Stimulated activated CD4-positive, alpha-beta T cell treated with anti-CD3 and anti-CD28 coated beads, Interleukin-1b, Interleukin-23, amount 100 ng/mL, for 1 hour (primary cell): ENCODE measurements at places on chromosomes 16 and 17.
A peak's percentile ranks its signal among the peaks of the same experiment; 100 is the strongest.

DNA sequence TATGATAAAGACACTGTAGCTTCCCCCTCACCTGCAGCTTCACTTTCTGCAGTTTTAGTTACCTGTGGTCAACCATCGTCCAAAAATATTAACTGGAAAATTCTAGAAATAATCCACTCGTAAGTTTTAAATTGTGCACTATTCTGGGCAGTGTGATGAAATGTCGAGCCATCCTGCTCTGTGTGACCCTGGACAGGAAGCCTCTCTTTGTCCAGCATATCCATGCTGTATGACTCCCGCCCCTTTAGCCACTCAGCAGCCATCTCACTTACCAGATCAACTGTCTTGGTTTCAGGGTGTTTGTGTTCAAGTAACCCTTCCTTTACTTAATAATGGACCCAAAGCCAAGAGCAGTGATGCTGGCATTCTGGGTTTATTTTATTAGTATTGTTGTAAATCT lies 56.1 kb downstream of the SIAH1 start:
- no peak for DNase-seq

GRCh38 chr16:20612551-20613480 lies 36.6 kb upstream of the ACSM2B start:
- no peak for DNase-seq

DNA sequence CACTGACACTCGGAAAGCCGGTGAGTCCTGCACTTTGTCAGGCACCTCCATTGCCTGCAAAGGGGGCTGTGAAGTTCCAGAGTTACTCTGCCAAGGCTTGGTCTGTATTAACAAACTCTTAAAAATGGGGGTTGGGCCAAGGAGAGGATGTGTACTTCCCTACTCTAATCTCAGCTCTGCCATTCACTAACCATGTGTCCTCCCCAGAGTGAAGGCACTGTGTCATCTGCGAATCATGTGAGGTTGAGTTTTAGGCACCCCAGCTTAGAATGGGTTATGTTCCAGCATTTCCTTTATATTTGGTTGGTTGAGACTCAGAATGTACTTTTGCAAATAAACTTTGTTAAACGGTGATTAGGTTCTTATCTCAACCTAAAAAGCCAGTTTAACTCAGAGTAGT lies 24.9 kb downstream of the ERCC4 start:
- DNase-seq, result no peak

GRCh38 chr16:30567160-30567990 lies 4.1 kb downstream of the ZNF688 start:
- peak; percentile 22 for DNase-seq

DNA sequence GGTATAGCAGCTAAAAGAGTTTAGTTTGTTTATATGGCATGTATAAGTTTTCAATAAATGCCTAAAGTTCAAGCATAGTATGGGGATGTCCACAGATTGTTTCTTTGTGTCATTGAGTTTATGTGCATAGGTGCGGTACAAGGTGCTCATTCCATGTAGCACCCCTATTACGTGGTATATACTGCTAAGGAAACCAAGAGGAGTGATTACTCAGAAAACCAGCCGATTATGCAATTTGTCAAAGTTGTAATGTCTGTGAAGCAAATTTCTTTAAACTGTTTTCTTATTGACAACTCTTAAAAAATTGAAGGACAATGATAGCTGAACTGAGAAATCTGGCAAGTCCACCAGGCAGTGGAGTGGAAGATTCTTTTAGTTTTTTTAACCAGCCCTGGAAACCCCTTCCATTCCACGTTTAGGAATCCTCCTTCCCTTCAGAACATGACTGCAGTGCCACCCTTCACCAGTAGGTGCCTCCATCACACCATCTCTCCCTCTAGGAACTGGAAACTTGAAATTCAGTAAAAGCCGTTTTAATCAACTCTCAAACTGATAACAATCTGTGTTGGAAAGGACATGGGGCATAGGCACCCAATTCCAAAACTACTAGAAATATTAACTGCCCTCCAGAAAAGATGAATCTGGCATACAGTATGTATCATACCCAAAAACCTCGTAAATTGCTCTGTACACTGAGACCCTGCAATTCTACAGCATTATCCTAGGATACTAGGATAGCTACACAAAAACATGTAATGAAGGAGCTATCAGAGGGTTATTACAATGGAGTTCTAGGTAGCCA lies 43.5 kb downstream of the REXO5 start:
- peak; percentile 28 for DNase-seq

- no peak for DNase-seq
Observed at GRCh38 chr16:57536306-57537193, at the start of gene CCDC102A. Gene CCDC102A, minus strand, starts transcription at chr16:57536571. Its CDS starts 7,394 bp downstream, at chr16:57529177.

GRCh38 chr16:60259956-60260355 lies 1525.8 kb upstream of the GOT2 start:
- DNase-seq, result no peak

DNA sequence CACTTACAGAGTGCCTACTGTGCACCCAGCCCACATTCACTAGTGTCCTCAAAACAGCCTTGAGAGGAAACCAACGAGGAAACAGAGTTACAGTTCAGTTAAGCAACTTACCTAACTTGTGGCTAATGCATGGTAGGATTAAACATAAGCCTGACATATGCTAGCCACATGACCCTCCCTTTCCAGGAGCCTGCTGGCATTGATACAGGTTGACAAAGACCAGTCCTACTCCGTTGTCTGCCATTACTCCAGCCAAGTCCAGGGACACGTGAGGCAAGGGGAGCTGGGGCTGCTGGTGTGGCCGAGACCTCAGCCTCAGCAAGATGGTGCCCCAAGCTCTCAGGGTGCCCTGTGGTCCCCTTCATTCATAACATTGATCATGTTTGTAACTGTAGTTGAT lies 37.9 kb downstream of the SNX20 start:
- no peak for DNase-seq

- DNase-seq, result no peak
Observed at GRCh38 chr16:87744750-87745514, 20.9 kb downstream of the KLHDC4 start.

DNA sequence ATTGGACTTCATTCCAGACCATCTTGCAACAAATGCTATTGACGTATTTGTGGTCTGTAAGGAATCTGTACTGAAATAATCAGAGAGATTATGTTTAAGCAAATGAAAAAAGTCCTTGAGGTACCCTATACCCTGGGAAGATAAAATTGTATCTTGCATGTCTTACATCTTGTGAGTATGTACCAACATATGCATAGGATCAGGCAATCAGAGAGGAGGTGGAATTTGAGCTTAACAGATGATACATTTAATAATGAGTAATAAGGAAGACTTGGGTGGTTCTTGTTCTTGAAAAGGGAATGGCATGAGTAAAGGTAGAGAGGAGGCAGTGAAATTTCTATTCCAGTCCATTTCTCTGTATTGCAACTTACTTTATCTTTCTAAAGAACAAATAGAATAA lies 10.6 kb downstream of the MOSMO start:
- no peak for DNase-seq

- DNase-seq, result no peak
Observed at GRCh38 chr17:73224237-73224636, 31.4 kb downstream of the COG1 start.

- no peak for DNase-seq
Observed at GRCh38 chr17:64448665-64449512, at the start of gene MILR1. Gene MILR1, plus strand, starts transcription at chr17:64449115. Its CDS starts 54 bp downstream, at chr17:64449169.

DNA sequence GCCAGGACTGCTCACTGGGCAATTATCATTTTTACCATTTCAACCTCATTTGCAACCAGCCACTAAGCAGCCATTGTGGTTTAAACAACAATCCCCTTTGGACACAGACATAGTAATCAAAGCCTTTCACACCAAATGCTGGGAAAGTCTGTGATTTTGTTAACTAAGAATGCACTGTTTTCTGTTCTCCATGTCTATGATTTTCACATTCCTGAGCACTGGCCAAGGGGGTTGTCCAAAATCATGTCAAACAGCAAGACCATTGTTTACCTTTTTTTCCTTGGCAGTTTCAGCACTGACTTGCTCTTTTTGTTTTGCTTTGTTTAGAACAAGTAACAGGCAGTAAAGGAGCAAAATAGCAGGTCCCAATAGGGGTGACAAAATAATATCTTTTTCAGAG lies 106.3 kb upstream of the SIAH1 start:
- DNase-seq, result no peak

- no peak for DNase-seq
Observed at GRCh38 chr16:49492896-49493626, 119.5 kb downstream of the C16orf78 start.

- no peak for DNase-seq
Observed at GRCh38 chr17:32558997-32559650, 72.3 kb downstream of the CDK5R1 start.

DNA sequence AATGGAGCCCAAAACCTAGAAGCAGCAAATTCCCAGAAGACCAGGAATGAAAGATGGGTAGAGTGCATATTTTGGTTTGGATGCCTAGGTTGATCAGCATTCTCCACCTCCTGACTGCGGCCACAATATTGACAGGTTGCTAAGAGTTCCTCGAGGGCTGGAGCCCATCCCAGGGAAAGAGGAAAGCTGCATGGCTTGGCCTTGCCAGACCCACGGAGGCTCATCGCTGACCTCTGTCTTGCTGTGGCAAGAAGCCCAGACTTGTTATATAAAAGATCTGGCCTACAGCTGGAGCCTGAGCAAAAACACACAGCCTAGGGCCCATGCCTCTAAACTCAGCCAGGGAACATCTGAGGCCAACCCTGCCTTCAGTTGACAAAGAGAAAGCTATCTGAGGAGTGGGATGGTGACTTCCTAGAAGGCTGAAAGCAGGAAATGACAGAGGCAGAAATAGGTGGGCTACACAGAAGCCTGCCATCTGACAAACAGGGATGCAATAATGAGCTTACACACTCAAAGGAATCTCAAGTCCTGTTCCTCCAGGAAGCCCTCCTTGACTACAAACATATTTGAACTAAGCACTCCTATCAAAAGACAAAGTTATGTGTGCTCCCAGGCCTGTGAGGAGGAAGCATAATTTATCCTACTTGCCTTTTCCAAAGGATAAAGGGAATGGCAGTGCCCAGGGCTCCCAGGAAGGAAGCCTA lies 22.5 kb upstream of the SLC35B1 start:
- no peak for DNase-seq

GRCh38 chr16:64481497-64481896 lies 640.4 kb downstream of the CDH11 start:
- DNase-seq, result no peak

- DNase-seq, result no peak
Observed at GRCh38 chr17:73071066-73071999, 21.2 kb downstream of the SLC39A11 start.

DNA sequence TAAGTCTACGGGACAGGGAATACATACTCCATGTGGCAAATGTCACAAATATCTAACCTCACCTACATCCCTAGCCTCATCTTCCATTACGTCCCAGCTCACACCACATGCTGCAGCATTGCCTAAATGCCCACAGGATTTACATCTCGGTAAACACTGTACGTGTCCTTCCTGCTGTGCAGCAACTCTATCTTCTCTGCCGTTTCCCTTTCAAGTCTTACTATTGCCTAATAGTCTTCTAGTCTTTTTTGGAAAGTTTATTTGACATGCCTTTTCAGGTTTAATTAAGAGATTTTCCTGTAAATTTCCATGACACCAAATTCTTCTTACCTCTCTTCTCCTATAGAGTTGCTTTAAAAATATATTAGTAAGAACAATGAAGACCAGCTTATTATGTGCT lies 120.5 kb downstream of the HS3ST4 start:
- no peak for DNase-seq
